ENCODE measurements at places on chromosomes 3 and 15.

DNA sequence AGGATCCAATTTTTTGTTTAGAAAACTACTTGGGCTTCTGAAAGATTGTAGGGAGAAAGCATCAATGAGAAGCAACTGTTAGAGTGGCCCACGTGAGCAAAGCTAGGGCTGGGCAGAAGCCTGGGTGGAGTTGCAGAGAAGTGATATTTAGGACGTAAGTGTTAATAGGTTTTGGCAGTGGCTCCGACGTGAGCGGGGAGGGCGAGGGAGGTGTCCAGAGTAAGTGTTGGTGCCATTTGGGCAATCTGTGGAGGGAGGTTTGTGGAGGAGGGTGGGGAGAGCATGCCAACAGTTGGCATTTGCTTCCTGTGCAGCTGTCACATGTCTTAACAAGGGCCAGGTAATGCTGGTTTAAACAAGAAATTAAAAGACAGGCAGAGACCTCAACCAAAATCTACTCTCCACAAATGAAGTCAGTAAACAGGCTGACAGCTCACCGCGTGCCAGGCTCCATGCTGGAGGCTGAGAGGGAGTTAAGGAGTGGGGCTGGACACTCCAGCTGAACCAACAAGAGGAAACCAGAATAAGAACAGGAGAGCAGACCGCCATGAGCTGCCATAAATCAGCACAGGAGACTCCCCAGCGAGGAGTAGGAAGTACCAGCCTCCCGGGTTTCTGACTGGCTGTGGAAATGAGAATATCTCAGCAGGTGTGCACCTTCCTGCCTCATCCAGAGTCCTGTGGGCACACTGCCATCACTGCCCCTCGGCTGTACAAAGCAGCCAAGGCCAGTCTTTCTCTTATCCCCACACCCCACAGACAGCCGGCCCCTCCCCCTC lies 232.6 kb downstream of the ABHD5 start:
- DNase-seq = no peak

- DNase-seq = no peak
These were observed 8.9 kb downstream of the NSUN3 start for GRCh38 chr3:94071713-94072284.

DNA sequence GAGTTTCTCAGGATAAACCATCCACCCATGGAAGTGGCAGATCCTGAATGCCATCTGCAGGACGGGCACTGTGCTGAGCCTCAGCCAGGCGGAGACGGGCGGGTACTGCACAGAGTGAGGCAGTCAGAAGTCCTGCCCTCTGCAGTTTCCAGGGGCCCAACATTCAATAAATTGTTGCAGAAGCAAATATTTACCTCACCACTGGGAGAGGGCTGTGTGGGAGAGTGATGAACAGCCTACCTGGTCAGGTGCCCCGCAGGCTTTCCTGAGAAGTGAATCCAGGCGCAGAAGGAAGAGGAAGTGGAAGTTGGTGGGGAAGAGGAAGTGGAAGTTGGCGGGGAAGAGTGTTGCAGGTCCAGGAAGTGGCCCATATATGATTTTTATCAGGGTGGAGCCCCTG lies 100.8 kb downstream of the SLCO3A1 start:
- no peak for DNase-seq

DNA sequence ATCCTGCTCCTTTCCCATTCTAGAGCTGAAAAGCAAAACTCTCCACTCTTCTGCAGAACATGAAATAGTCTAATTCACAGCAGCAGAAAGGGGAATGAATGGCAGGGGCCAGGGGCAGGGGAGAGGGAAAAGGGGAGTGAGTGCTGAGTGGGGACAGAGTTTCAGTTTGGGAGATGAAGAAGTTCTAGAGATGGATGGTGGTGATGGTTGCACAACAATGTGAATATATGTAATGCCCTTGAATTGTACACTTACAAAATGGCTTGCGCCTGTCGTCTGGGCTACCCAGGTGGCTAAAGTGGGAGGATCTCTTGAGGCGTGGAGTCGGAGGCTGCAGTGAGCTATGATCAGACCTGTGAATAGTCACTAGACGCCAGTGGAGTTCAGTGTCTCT lies 78.5 kb upstream of the MEF2A start:
- DNase-seq = no peak

GRCh38 chr3:46505953-46506352 lies 8.2 kb downstream of the RTP3 start:
- no peak for DNase-seq

GRCh38 chr3:16568532-16568931 lies 36.7 kb downstream of the DAZL start:
- DNase-seq = no peak

DNA sequence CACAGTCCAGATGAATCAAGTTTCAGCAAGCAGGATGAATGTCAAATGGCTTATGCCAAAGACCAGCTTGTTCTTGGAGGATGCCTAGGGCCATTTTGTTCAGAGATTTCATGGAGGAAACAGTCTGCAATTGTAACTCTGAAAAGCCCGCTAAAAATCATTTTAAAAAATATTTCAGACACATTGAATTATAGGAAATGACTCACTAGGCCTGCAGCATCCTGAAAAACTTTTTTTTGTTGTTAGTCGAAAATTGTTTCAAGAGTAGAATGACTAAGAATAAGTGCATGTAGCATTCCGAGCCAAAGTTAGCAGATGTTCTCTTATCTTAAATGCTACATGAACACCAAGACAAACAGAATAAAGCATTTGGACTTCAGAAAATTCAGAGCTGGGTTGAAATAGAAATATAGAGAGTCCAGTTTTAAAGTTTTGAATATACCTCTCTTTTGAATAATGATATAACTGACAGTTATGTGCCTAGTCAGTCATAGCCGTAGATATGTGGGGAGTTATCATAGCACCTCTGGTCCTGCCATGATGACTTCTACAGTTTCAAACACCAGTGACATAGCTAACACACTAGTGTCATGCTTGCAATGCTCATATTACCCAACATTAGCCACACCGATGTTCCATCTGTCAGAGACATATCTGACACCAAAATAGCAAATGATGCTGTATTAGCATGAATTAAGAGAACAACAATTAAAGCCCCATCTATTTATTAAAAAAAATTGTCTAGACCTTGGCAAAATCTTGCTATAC lies 1462.8 kb upstream of the GBE1 start:
- DNase-seq = no peak

DNA sequence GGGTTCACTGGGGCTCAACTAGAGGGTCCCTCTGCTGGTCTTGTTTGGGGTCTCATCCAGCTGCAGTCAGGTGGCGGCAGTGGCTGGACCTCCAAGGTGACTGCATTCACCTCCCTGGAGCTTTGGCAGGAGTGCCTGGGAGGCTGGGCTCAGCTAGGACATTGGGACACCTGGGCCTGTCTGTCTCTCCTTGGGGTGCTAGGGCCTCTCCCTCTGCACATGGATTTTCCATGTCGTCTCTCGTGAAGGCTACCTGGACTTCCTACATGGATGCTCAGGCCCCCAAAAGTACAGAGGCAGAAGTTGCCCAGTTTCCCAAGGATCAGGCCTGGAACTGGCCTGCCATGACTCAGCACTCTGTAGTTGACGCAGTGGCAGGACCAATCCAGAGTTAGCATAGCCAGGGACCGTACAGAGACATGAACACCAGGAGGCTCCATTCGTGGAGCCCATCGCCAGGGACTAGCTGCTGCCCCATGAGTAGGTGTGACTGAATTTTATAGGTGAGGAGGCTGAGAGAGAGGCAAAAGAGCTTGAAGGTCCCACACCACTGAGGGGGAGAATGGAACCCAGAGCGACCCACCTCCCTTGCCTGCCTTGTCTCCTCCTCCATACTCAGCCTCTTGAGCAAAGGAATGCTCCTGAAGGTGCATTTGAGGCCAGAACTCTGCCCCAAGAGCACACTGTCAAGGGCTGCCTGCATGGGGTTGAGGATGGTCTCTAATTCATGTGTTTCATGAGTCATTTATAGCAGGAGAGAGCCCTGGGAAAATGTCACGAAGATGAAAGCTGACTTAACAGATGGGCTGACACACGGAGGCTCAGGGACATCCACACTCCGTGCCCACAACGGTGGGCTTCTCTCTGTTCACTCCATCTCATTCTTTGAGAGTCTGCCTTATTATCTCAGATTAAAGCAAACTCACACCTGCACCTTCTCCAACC lies 13.0 kb upstream of the ALDH1A3 start:
- no peak for DNase-seq

GRCh38 chr15:34943711-34944110 lies 25.8 kb downstream of the AQR start:
- no peak for DNase-seq

GRCh38 chr15:68057758-68058157 lies 3.6 kb downstream of the PIAS1 start:
- DNase-seq = no peak

GRCh38 chr3:137171834-137172603 lies 214.2 kb downstream of the IL20RB start:
- DNase-seq = no peak

- no peak for DNase-seq
These were observed 272.1 kb downstream of the PLCL2 start for GRCh38 chr3:17156864-17157263.

DNA sequence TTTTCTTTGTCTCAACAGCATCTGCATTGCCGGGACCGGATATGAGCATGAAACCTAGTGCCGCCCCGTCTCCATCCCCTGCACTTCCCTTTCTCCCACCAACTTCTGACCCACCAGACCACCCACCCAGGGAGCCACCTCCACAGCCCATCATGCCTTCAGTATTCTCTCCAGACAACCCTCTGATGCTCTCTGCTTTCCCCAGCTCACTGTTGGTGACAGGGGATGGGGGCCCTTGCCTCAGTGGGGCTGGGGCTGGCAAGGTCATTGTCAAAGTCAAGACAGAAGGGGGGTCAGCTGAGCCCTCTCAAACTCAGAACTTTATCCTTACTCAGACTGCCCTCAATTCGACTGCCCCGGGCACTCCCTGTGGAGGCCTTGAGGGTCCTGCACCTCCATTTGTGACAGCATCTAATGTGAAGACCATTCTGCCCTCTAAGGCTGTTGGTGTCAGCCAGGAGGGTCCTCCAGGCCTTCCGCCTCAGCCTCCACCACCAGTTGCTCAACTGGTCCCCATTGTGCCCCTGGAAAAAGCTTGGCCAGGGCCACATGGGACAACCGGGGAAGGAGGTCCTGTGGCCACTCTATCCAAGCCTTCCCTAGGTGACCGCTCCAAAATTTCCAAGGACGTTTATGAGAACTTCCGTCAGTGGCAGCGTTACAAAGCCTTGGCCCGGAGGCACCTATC lies 5.0 kb downstream of the NUTM1 start:
- no peak for DNase-seq

DNA sequence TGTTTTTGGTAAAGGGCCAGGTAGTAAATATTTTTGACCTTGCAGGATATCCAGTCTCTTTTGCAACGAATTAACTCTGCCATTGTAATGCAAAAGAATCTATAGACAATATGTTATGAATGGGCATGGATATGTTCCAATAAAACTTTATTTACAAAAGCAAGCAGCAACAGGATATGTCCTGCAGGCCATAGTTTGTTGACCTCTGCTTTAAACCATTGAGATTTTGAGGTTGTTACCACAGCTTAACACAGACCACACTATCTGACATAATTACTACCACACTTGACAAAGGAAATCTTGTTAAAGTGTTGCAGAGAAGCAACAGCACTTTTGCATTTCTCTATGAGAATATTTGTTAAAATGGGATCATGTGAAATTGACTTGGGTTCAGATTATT lies 349.3 kb downstream of the ERC2 start:
- no peak for DNase-seq

GRCh38 chr15:85943791-85944190 lies 135.9 kb upstream of the AGBL1 start:
- DNase-seq = no peak

GRCh38 chr3:57061556-57061955 lies 1.1 kb downstream of the SPATA12 start:
- no peak for DNase-seq

Data from stimulated activated naive CD8-positive, alpha-beta T cell treated with anti-CD3 and anti-CD28 coated beads, Interleukin-15, Interleukin-2, amounts not matched to agents 100 U/mL and 50 U/mL, for 24 hours (primary cell).